ENCODE measurements at places on chromosomes 6 and 20.

DNA sequence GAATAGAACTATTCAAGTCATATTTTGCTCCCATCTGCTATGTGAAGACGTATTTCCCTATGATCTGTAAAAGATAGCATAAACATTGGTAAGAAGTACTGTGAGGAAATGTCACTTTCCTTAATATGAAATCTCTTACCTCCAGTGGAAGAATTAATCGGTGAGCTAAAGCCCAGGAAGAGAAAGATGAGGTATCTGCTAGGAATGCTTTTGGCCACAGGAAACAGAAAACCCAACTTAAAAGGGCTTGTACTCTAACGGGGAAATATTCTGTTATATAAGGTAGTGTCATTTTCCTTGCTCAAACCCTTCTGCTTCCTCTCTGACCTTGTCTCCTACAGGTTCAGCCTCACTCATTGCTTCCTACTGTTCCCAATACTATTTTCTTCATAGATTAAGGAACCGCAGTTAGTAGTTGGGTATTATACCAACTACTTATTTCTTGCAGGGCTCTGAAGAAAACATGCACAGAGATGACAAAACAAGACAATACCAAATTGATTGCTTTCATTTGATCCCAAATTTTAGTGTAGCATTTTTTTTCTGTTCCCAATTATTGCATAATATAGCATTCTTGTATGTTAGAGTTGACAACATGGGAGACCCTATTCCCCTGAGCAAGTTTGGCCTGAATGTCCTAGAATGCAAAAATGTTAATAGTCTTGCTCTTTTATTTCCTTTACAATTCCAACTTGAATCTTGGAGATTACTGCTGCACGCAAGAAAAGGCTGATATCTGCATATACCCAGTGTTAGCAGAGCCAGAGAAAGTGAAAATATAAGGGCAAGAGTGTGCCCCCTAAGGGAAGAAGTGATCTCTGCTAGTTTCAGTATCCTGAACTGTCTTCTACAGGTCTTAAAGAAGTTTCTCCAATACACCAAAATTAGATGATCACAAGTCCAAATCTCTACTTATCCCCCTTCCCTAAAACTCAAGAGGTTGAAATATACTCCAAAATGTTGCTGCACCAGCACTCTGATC lies 65.3 kb downstream of the AFG1L start:
- DNase-seq: no peak

- DNase-seq: no peak
Observed at GRCh38 chr6:37631295-37631694, 66.4 kb downstream of the MDGA1 start.

DNA sequence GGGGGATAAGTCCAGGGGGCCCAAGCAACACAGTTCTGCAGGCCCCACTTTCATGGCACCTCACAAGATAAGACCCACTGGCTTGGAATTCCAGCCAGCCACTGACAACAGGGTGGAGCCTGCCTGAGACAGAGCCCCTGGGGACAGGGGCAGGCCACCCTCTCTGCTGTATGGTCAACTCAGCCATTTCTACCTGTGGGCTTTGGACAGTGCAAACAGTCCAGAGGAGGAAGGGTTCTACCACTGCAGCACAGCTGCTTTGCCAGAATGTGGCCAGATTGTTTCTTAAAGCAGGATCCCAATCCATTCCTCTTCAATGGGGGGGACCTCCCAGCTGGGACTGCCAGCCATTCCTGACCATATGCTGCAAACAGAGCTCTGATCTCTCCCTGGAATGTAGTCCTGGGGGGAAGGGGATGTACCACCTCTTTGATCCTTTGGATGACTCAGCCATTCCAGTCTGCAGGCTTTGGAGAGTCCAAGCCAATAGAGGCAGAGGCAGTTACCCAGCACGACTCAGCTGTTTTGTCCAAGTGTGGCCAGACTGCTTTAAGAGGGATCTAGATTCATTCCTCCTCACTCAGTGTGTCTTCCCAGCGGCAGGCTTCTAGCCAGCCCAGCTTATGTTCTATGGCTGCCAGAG lies 842.2 kb downstream of the EPHA7 start:
- DNase-seq: no peak

- DNase-seq: peak; percentile 18
Observed at GRCh38 chr6:26172608-26172968, 85.4 kb downstream of the HFE start.

DNA sequence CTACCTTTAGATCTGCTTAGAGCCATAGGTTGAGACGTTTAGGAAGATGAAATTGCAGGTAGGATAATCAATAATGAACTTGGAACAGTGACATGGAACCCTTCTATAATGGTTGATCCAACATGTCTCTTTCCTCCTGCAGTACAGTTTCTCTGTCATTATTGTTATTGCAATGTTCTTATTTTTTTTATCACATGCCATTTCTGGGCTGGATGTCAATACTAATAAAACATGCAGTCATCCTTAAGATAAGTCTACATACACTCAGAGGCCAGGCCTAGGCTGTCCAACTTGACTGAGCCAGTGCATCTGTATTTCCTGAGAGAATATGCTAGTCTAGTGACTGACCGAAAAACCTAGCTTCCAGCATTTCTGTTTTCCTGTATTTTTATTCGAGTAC lies 75.3 kb upstream of the THEMIS start:
- no peak for DNase-seq

DNA sequence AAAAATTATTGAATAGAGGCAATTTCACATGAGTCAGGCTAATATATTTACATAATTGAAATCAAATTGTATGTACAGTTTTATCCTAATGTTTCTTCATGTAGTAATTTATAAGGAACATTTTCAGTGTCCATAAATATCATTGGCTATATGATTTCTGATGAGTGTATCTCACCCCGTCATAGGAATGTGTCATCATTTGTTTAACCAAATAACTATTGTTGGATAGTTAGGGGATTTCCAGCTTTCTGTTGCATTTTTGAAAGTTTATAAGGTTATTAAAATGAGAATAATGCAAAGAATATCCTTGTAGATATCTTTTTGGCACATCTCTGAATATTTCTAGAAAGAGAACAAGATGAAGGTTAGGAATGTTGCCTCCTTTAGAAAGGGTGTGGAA lies 39.0 kb downstream of the SYTL3 start:
- no peak for DNase-seq

DNA sequence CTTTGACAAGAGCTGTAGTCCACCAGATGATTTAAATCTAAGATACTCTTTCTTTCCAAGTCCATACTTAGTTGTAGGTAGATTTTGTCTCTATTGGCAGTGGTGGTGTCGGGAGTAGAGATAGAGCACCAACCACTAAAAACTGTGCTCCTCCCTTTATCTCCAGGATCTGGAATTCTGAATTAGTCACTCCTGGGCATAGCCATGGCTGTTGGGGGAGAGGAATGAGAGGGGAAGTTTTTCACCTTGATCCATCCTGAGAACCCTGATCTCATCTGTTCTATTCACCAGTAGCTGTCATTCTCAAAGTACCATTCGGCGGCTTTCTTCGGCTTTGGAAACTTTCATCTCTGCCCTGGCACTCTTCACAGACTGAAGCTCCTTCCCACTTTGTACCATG lies 35.6 kb upstream of the NKX2-4 start:
- DNase-seq: no peak

DNA sequence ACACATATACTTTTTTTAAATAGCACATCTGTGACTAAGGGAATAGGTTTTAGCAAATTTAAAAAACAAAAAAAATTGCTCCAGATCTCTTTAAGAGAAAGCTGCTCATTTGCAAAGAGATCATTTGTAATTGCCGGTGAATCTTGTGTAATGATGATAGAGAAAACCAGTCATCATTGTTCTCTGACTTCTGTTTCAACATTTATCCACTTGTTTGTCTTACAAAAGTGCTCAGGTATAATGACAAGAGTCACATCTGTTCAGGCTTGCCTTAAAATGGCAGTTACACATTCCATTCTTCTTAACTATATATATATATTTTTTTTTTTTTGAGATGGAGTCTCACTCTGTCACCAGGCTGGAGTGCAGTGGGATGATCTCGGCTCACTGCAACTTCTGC lies 165.2 kb downstream of the AIG1 start:
- DNase-seq: no peak

Data from activated T-cell treated with anti-CD3 and anti-CD28 coated beads, Interleukin-2, amount 50 U/mL, for 72 hours (primary cell).